ENCODE measurements at places on chromosomes 2 and 18.
A peak's percentile ranks its signal among the peaks of the same experiment; 100 is the strongest.

GRCh38 chr18:55106906-55107305, 147.6 kb upstream of the CCDC68 start:
- DNase-seq, result no peak

DNA sequence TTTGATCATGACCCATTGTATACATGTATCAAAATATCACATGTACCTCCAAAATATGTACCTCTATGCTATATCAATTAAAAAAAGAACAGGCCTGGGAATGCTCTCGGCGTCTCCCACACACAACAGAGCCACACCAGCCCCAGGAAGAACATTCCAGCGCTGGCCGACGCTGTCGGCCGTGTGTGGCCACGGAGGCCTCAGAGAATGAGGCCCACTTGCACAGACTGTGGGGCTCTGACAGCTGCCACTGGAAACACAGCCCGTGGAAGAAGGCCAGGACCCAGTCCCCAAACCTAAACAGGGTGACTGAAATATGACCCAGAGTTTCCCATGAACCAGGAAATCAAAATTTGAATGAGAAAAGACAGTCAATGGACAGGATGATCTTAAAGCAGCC, 69.7 kb downstream of the EIPR1 start:
- DNase-seq, result no peak

GRCh38 chr18:24482821-24483220, 22.4 kb downstream of the HRH4 start:
- no peak for DNase-seq

GRCh38 chr2:129742415-129743180, 236.9 kb upstream of the RAB6C start:
- DNase-seq, result no peak

DNA sequence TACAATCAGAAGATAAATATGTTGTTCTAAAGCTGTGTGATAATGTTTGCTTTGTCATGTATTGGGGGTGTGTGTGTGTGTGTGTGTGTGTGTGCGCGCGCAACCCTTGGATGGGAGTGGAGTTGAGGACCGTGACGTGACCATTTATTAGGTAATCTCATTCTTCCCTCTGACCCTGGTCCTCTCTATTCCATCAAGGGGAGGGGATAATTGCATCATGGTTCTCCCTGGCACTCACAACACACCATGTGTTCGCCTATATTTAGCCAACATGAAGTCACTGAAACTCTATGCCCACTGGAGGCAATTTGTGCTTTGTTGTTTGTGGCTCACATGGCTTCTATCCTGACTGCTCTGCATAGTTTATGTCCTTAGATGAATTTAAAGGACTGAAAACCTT, 79.8 kb upstream of the LRPPRC start:
- DNase-seq, result no peak

DNA sequence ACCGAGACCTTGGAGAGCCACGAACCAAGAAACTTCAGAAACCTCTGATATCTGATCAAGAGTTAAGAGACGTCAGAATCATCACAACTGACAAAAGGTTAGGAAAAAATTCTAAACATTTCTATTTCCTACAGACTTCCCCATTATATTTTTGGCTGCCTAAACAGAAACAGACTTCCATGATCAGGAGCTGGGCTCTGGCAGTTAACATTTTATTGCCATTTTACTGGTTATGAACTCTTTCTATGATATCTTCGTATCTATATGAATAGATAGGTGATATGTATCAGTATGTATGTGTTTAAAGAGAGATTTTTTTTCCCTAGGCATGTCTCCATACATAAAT, 31.1 kb upstream of the PPP1R1C start:
- DNase-seq, result no peak

GRCh38 chr18:3585656-3586509, 135.9 kb downstream of the TGIF1 start:
- DNase-seq, result peak; percentile 60

- DNase-seq, result no peak
Observed at GRCh38 chr18:57175532-57175931, 28.6 kb downstream of the BOD1L2 start.

DNA sequence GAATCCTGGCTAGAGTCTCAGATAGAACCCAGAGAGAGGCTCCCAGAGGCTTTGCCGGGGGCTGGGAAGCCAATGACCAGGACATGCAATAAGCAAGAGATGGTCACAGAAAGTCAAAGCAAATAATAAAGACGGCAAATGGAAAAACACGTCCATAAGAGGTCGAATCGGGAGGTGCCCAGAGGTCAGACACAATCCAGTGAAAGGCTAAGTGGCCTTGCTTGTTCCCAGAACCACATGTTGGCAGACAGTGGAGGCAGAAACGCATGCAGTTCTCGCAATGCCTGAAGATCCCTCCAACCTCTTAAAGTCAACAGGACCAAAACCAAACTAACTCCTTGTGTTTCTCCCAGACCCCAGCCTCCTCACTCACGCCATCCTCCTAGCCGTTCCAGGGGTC, 3.0 kb downstream of the CYB5A start:
- no peak for DNase-seq

DNA sequence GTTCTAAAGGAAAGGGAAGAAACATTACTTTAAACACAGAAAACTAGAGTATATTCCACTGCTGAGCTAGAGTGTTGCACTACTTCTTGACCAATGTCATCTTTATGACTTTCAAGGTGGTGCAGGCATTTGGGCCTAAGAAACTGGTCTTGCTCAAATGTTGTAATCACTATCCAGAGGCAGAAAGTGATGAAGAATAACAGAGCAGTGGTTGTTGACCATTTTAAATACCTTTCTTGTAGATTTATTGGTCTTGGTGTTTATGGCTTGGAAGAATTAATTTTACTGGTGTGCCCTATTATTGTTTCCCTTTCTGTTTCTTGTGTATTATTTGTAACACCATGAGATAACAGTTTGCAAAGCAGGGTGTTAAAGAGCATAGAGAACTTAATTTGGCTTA, 56.9 kb upstream of the SCN7A start:
- DNase-seq, result no peak

GRCh38 chr18:58784601-58785137, 80.0 kb upstream of the ZNF532 start:
- no peak for DNase-seq

- DNase-seq, result no peak
Observed at GRCh38 chr2:144462266-144462665, 57.7 kb downstream of the ZEB2 start.

DNA sequence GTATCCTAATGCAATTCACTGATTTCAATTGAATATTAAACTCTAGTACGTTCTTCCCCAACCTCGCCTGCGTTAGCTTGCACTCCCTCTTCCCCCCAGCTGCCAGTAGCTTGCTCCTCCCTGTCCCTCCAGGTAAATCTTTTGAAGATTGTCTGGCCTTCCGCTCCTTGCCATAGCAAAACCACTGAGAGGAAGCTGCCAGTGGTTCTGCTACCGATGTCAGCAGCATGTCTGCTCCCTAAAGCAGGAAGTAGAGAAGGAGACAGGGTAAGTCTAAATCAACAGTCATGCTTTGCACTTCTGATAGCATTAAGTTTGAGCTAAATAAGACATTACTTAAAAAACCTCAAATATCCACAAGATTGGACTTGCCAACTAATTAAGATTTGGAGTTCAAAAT, 89.1 kb downstream of the SCN2A start:
- no peak for DNase-seq
